ENCODE measurements at places on chromosomes 13 and 19. TPM values are rescaled to one million over a fixed set of nuclear protein-coding genes. Genes with fewer than 3 reads are reported as not detected.

- no peak for DNase-seq
These were observed 14.5 kb upstream of the ZBTB32 start for GRCh38 chr19:35689836-35690235.

DNA sequence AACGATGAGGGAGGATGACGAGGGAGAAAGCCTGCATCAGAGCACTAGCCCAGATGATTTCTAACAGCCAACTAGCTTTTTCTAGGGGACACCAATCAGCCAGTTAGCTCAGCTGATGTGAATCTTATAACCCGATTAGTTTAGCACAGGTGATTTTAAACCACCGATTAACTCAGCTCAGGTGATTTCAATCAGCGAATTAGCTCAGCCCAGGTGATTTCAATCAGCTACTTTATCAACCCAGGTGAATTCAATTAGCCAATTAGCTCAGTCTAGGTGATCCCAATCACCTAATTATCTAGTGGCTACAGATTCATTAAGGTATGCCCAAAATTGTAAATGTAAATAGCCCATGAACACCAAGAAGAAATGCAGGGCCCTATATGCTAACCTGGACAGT, 146.9 kb downstream of the ZNF486 start:
- no peak for DNase-seq

- peak; percentile 96 for DNase-seq
These were observed 9.3 kb upstream of the RANBP3 start for GRCh38 chr19:5987077-5987818.

GRCh38 chr13:71517004-71517403, 350.0 kb downstream of the DACH1 start:
- DNase-seq: no peak

DNA sequence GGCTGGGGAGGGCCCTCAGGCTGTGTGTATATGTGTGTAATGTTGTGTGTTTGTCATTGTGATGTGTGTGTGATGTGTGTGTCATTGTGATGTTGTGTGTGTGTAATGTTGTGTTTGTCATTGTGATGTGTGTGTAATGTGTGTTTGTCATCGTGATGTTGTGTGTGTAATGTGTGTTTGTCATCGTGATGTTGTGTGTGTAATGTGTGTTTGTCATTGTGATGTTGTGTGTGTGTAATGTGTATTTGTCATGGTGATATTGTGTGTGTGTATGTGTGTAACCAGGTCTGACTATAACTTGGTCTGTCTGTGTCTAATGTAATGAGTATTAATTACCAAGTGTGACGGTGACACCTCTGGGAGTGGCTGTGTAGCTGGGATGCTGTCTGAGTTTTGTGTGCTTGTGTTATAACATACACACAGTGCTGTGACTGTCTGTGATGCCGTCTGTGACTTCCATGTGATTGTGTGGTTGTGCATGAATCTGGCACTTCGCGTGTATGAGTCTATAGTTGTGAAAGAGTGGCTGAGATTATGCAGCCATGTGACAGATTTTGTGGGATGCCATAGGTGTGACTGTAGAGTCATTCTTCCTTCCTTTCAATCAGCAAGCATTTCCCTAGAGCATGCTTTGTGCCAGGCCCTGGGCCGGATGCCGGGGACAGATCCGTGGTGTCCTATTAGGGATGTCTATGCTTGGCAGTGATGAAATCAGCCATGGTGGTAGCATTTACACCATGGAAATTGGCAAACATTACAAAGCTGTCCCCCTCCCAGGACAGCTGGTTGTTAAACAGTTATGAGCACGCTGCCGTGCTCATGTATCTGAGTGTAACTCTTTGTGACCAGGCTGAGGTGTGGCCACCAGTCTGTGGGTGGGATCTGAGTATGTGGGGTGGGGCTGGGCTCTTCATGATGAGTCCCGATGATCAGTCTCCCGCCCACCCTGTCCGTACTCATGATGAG, 6.4 kb downstream of the TNFSF14 start:
- no peak for DNase-seq

GRCh38 chr19:1567116-1567847, 843 bp downstream of the MEX3D start:
- peak; percentile 97 for DNase-seq

- peak; percentile 87 for DNase-seq
These were observed 186.2 kb downstream of the USP12 start for GRCh38 chr13:26985285-26985878.

DNA sequence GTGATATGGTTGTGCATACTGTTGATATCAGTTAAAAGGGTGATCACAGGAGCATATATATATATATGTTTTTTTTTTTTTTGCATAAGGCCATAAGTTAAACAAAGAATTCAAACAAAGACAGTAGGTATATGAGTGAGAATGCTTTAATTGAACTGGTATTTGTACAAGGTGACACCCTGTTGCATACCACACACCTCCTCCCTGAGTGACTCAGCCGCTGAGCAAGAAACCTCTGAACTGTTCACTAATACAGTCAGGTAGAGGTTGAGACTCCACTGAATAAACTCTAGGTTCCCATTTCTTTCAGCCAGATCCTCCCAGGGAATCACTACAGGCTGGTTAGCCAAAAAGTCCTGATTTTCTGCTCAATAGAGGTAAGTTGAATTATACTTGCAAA, at the start of gene SCEL:
Gene SCEL (plus strand): TSS at position 259 of the 400 bp plus-strand sequence. CDS start 20,170 bp downstream, outside the sequence.
- no peak for DNase-seq

FFAR3 gene
- not detected for total RNA-seq

CYP2F1 gene
- total RNA-seq: not detected

FLT1 gene
- under 0.01 TPM for total RNA-seq

TTC9B gene
- total RNA-seq: not detected

CYSLTR2 gene
- total RNA-seq: under 0.01 TPM

SRRM5 gene
- total RNA-seq: not detected

CGB5 gene
- not detected for total RNA-seq

ZSCAN4 gene
- total RNA-seq: 0.36 TPM

CAMSAP3 gene
- not detected for total RNA-seq

FSTL3 gene
- 32.7 TPM for total RNA-seq
